ENCODE measurements at places on chromosomes 6 and 20.

GRCh38 chr6:169173532-169174268, 79.9 kb downstream of the THBS2 start:
- no peak for DNase-seq

GRCh38 chr20:41339957-41340326, 679 bp upstream of the LPIN3 start:
- DNase-seq, result no peak

GRCh38 chr6:2658788-2659187, 91.9 kb downstream of the MYLK4 start:
- no peak for DNase-seq

GRCh38 chr6:131206463-131207251, 71.4 kb downstream of the AKAP7 start:
- DNase-seq, result no peak

GRCh38 chr6:44696686-44697085, 309.2 kb downstream of the CDC5L start:
- DNase-seq, result no peak

DNA sequence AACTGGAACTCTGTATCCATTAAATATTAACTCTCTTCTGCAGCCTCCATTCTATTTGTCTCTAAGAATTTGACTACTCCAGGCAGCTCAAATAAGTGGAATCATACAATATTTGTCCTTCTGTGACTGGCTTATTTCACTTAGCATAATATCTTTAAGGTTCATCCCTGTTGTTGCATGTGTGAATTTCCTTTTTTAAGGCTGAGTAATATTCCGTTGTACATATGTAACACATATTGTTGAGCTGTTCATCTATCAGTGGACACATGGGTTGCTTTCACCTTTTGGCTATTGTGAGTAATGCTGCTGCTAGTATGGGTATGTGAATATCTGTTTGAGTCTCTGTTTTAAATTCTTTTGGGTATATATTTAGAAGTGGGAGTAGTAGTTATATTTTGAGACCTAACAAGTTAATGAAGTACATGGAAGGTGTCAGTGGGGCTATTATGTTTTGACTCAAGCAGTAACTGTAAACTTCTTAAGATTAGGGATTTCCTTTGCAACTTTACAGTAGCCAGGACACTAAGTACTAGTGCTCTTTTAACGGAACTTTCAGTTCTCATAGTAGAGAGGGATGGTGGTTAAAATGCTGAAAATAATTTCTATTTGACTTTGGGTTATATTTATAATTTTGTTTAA, 29.7 kb upstream of the TMEM217 start:
- no peak for DNase-seq

DNA sequence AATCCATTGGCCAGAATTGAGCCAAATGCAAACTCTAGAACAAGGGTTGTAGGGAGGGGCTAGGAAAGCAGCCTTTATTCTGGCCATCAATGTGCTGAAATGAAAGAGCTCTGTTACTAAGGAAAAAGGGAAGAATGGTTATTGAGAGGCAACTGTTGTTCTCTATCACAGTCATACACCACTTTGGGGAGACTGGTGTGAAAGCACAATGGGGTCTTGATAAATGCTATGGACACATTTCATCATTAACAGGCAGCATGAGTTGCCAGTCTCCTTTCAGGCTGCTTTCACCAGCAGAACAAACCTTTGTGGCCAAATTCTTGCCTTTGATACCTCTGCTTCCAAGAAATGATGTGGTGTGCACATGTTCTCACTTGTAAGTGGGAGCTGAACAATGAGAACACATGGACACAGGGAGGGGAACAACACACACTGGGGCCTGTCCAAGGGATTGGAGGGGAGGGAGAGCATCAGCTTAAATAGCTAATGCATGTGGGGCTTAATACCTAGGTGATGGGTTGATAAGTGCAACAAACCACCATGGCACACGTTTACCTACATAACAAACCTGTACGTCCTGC, 86.2 kb downstream of the CDS2 start:
- no peak for DNase-seq

- DNase-seq, result no peak
Observed at GRCh38 chr6:150030611-150031010, 5.3 kb upstream of the RAET1L start.

Measured in fibroblast of skin of left quadriceps (primary cell).